Natural killer cell treated with Interleukin-12 subunit alpha and Interleukin-12 subunit beta and Interleukin-15 and Interleukin-18, amount 100 ng/mL, for 72 hours (primary cell): ENCODE measurements at places on chromosomes 5 and 9. TPM values are rescaled to one million over a fixed set of nuclear protein-coding genes. Genes with fewer than 3 reads are reported as not detected.

DNA sequence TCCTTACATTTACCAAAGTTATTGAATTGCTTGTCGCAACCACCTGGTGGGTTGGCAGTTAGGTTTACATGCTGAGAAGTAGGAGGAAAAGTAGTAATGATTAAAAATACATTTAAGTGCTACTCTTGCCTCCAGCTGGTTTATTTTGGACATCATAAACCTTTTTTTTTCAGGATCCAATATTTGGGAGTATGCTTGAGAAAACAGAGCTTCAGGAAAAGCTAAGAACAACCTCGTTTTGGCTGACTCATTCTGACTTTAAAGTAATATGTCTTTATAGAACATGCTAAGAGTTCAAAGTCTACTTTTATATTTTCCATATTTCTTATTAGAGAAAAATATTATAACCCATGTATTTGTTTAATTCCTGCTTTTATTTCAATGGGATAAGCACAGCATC, 41.7 kb upstream of the BNC2 start:
- no peak overlapping the region for H3K4me3 ChIP-seq
- H3K36me3 ChIP-seq: no peaks in the 10 kb centered on the region
- peaks cover 4% of the 10 kb centered on the region for H3K27me3 ChIP-seq
- H3K4me1 ChIP-seq: peaks cover 2% of the 10 kb centered on the region
- no peak for DNase-seq

DNA sequence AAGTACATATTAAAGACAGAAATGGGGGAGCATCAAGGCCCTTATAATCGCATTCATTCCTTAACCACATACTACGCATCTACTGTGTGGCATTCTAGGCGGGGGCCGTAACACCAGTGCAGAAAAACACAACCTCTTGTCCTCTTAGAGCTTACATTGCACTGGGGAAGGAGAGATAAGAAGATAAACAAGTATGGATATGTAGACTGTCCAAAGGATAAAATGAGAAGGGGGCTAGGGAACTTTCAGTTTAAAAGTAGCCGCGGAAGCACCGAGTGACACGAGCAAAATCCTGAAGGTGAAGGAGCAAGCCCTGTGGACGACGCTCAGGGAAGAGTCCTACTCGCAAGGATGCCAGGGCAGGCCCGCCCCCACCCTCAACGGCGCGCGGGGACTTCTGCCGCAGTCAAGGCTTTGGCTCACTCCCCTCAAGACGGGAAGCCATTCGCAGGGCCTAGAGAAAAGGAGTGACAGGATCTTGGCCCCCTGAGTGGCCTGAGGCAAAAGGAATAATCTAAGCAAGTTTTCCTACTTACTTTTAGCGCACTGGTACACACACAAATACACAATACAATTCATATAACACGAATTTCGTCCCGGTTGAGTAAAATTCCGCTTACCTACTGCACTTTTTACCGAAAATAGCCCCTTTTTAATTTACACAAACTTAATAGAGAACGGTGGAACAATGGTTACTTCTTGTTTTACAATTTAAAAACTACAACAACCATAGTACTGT, 1.3 kb upstream of the NIPBL start:
- H3K36me3 ChIP-seq: peaks cover 4% of the 10 kb centered on the region
- peak; percentile 75 for DNase-seq
- peaks cover 34% of the 10 kb centered on the region for H3K4me1 ChIP-seq
- peak overlapping the region; percentile 92 for H3K4me3 ChIP-seq

DNA sequence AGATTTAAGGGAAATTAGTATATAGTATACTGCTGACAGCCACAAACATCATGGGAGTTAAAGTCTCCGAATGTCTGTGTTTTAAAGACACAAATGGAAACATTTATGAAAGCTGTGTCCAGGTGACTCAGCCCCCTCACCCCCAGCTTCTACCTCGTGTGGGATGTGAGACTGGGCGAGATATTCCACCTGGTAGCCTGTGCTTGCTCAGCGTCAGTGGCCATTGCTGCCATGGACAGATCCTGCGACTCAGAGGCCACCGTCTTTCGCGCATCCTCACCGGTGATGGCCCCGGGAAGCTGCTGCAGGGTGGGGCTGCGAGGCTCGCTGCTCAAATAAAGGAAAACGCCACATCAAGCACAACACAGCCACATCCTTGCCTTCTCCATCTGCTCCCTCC, 31.2 kb upstream of the EXOC3 start:
- peaks cover 13% of the 10 kb centered on the region for H3K27me3 ChIP-seq
- H3K4me1 ChIP-seq: peaks cover 16% of the 10 kb centered on the region
- H3K4me3 ChIP-seq: no peak overlapping the region
- H3K36me3 ChIP-seq: no peaks in the 10 kb centered on the region
- no peak for DNase-seq
- H3K27ac ChIP-seq: no peak overlapping the region

- H3K4me3 ChIP-seq: no peak overlapping the region
- peaks cover 24% of the 10 kb centered on the region for H3K4me1 ChIP-seq
- DNase-seq: no peak
- no peak overlapping the region for H3K27ac ChIP-seq
- H3K27me3 ChIP-seq: peaks cover 3% of the 10 kb centered on the region
- H3K36me3 ChIP-seq: no peaks in the 10 kb centered on the region
Measured at GRCh38 chr5:135402031-135402430, 3.0 kb upstream of the MACROH2A1 start.

DNA sequence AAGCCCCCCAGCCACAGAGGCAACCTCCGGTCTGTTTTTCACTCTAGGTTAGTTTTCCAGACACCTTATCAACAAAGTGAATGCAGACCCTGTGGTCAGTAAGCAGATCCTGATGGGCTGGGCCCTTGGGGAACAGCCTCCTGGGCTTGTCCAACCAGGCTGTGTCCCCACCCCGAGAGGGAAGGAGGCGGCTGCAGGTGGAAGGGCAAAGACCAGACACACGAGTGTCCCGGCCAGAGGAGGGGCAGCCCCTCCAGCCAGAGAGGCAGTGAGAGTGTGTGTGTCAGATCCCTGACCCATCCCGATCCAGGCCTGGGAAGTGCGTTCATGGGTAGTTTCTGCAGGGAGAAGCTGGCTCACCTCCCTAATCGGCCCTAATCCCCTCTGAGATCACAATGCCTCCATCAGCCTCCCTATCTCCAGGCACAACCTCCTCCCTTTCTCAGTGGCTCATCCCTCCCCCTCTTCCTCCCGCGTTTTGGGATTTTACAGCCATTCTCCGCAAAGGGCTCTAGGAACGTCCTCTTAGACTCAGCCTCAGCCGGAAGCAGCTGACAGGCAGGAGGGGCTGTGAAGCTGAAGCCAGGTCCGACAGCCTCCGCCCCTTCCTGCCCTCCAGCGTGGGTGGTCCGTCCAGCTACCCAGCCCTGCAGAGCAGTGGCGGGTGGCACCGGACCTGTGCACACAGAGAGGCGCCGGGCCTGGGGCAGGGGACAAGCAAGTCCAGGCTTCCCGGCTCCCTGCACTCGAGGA, 9.7 kb downstream of the SLC12A7 start:
- DNase-seq: no peak
- H3K4me3 ChIP-seq: peak overlapping the region; percentile 69
- peak overlapping the region; percentile 39 for H3K27ac ChIP-seq
- H3K36me3 ChIP-seq: no peaks in the 10 kb centered on the region
- peaks cover 38% of the 10 kb centered on the region for H3K4me1 ChIP-seq
- H3K27me3 ChIP-seq: no peaks in the 10 kb centered on the region

NLN gene
- total RNA-seq: 39.4 TPM
